ENCODE measurements at places on chromosomes 4 and X.

- no peak for DNase-seq
Measured at GRCh38 chr4:184712322-184712721, 21.6 kb downstream of the CENPU start.

DNA sequence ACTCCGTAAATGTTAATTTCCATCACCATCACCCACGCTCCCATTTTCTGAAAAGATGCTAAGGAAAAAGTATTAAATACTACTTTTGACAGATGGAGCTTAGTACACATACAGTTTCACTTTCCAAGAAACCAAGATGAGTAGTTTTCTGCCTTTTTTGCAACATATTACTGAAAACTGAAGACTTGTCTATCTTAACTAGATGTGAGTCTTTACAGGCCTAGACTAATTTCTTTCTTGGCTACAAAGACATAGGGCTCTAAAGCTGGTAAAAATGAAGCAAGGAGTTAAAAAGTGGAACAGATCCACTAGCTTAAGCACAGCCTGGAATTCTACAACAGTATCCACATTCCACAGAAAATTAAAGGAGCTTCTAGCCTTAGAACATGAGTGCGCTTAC, 68.2 kb downstream of the ATP11C start:
- no peak for DNase-seq

DNA sequence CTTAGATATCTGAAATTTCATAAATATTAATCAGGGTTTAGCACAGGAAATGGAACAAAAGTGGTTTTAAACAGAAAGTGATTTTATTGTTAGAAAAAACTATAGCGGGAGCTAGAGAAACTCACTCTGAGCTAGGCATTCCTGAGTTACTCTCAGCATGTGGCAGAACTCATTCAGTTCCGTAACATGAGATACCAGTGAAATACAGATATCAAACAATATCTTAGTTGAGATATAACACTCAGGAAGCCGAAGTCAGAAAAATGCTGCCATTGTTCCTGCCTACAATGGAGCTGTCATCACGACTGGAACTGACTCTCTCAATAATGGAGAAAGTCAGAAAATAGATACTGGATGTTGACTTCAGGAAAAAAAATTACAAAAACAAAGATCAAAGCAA, 1428.7 kb downstream of the PCDH18 start:
- no peak for DNase-seq

DNA sequence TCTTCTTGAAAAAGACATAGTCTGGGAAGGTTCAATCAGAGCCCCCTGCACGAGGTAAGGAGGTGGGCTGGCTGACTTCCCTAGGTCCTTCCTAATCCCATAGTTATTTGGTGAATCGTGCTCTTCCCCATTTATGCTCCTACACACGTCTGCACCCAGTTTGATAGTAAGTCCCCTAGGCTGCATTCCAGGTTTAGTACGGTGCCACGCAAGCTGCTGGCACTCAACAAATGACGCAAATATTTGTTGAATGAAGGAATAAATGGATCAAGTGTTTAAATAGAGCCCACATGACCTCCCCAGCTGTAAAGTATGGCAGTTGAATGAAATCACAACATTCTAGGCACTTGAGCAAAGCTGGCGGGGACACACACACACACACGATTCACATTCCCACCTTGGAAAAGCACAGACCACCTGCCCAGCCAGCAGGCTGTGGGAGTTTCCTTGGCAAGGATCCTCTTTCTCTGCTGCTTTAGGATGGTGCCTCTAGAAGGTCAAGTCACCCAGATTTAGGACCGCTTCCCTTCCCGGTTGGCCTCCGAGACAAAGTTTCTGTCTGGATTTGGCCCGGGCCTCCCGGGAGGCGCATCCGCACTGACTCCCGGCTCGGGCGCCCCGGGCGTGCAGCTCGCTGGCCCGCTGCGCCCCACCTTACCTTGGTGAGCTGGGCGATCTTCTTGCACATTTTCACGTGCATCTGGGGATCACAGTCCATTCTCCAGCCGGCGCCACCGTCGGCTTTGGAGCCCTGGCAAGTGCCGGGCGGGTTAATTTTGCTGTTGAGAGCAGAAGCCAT, 721 bp downstream of the FAM184B start:
- DNase-seq, result no peak

GRCh38 chr4:43341741-43342140, 449.2 kb downstream of the GRXCR1 start:
- no peak for DNase-seq

DNA sequence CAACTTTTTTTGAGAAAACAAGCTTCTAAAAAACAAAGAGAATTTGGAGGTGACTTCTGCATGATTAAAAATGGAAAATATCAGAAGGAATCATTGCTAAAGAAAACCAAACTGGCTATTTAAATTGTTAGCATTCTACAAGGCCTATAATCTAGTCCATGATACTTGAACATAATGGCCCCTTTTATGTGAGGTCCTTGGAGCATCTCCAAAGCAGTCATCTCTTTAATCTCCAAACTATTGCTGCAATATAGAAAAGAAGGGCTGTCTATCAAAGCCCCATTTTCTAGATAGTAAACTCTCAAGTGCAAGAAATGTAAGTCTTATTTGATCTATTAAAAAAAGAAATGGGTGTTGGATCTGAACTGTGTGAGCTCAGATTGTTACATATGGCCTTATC, 615.1 kb downstream of the CENPC start:
- no peak for DNase-seq

- no peak for DNase-seq
Measured at GRCh38 chr4:112897543-112897942, 151.9 kb upstream of the ANK2 start.

GRCh38 chrX:154334496-154334895, 38.9 kb downstream of the TKTL1 start:
- DNase-seq, result no peak

DNA sequence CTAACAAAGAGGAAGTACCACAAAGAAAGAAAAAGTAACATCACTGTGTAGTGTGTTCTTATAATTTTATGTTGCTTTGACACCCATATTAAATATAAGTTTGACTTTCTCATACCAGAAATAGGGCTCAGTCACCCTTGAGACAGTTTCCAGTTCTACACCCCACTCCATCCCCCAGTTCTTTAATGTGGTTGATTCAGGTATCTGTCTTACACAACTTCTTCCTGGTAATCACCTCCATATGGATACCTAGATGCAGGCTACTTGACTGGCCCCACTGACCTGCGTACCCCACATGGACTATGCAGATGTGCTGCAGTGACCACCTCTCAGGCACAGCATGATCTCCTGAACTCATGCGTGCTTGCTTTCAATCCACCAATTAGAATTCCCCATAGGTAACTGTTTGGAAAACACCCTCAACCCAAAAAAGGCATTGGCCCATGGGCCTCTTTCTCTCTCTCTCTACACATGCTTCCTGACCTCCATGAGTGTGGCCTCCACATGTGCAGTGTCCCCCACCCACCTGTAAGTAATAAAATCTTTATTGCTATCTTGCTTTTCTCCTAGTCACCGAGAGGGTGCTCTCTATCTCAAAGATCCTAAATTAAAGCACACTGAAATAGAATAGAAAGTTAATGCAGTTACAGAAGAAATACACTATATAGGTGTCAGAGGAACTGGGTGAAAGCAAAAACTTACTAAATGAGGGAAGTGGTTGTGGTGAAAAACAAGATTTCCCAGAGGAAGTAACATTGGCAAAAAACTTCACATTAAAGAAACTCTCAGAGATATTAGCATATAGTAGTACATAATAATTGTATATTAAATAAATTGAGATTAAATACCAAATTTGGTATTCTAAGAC, 98.4 kb downstream of the ZAR1 start:
- no peak for DNase-seq

DNA sequence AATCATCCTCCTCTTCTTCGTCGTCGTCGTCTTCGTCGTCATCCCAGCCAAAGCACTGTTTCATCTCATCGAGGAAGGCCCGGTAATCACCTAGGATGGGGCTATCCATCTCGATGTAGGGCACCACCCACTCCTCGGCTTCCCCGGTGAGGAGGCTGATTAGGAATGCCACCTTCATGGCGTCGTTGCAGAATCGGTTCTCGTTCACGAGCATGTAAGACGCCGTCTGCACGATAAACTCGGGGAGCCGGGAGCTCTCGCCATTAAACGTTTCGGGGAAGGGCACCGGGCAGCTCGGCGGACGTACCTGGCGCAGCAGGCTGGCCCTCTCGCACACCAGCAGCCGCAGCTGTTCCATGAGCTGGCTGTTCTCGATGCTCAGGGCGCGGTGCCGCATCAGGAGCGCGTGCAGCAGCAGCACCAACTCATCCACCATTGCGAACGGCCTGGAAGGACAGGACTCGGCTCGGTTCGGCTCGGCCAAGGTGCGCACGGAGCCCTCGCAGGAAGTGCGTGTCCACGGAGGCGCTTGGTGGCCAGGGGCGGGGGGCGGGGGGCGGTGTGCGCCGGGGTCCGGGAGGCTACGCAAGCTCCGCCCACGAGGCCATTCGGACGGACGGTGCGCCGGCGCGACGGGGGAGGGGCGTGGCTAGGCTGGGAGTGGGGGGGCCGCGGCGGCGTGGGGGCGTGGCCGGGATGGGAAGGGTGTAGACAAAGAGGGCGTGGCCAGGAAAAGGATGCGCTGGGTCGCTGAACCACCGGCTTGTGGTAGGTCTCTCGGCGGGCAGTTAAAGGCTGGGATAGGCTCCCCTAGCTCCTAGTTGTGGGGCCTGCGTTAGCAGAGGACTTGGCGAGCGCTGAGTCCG, at the start of gene LDOC1:
TSS of gene LDOC1 (minus strand) at position 544 of the 866 bp plus-strand sequence. CDS start at position 436, 108 bp downstream.
- DNase-seq, result peak; percentile 82

DNA sequence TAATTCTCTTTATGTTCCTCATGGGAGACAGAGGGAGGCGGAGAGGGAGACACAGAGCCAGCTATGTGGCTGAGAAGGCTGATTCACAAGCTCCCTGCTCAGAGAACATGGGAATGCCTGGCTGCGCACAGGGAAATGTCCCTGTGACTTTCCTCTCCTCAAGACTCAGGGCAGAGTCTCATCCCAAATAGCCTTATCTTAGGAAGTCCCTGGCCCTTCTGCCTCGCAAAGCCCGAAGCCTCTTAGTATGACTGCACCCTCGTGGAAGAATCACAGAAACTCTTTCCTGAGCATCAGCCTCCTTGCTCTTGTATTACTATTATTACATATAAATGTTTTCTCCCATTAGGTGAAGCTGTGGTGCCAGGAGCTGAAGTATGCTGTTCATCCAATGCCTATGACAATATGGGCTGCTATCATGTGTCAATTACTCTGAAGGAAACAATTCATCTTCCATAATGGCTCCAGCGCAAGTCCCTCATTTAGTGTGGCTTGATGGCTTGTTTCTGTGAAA, 230.5 kb downstream of the MGST2 start:
- no peak for DNase-seq

- DNase-seq, result no peak
Measured at GRCh38 chr4:61223385-61223784, 23.3 kb downstream of the ADGRL3 start.

DNA sequence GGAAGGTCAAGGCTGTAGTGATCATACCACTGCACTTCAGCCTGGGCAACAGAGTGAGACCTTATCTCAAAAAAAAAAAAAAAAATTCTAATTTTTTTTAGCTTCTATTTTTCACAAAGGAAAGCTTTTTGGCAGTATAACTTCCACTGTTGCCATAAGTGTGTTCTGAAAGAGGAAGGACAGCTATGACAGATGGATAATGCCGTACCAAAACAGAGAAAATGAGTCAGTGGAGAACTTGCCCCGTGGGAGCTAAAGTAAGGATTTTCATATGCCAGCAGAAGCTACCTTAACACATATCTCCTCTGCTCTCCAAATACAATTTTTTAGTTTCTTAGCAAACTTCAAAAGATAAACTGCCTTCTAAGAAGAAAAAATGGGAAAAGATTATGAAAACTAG, 43.7 kb downstream of the RPS3A start:
- DNase-seq, result no peak

DNA sequence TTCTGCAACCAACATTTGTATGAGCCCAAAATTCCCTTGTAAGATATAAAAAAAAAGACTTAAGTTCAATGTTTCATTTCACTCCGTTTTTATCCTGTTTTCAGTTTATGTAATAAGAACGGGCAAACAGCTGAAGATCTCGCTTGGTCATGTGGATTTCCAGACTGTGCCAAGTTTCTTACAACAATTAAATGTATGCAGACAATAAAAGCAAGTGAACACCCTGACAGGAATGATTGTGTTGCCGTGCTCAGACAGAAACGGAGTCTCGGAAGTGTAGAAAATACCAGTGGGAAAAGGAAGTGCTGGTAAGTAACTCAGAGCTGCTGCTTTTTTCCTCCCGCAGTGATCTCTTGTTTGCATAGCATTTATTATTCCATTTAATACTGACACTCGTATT, 2.8 kb downstream of the ANKRD37 start:
- no peak for DNase-seq

DNA sequence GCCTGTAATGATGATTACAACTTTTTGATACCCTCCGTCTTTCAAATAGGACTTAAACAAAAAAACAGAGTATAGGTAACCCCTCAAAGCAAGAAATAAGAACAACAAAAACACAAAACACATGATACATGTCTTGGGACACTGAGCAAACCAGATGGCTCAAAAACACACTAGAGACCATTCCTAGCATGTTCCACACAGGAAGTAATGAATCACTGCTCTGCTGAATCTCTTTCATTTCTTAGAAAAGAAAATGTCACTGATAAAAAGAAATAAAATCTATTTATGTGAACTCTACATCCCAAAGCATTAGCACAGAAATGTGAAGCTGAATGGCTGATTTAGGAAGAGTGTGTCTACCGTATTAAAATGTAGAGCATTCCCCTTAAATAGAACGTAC, 134.5 kb upstream of the IL15 start:
- DNase-seq, result no peak

DNA sequence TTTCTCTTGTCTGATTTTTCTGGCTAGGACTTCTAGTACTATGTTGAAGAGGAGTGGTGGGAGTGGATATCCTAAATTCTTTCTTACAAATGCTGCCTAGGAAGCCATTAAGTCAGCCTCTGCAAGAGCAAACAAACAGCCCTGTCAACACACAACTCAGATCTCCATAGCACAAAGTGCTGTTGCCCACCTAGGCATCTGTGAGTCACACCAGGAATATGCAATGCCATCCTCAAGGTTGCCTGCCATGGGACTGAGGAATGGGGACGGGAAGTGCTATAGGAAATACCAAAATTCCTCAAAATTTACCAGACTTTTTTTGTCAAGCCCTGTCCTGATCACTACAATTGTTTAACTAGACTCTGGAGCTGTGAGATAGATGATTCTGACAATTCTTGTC, 466.9 kb downstream of the FSTL5 start:
- DNase-seq, result no peak

GRCh38 chrX:110665223-110666002, 130.2 kb downstream of the CHRDL1 start:
- DNase-seq, result no peak

DNA sequence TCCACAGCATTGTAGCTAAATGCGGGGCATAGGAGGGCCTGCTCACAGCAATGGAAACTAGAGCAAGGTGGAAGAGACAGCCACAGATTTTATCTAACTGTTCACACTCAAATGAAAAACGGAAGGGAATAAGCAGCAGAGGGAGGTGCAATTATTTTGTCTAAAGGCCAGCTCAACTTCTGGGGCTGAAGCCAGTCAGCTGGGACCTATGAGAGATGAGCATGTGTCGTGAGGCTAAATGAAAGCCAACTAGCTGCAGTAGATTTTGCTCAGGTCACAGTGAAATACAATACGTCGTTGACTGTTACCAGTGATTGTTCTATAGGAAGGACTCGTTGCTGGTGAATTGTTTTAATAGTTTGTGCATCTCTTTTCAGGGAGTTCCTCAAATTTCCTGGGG, 26.4 kb upstream of the FGFBP2 start:
- no peak for DNase-seq

- no peak for DNase-seq
Measured at GRCh38 chrX:153029875-153030274, 26.4 kb upstream of the PNMA3 start.
